ENCODE measurements at places on chromosomes 3 and 15.
A peak's percentile ranks its signal among the peaks of the same experiment; 100 is the strongest.

DNA sequence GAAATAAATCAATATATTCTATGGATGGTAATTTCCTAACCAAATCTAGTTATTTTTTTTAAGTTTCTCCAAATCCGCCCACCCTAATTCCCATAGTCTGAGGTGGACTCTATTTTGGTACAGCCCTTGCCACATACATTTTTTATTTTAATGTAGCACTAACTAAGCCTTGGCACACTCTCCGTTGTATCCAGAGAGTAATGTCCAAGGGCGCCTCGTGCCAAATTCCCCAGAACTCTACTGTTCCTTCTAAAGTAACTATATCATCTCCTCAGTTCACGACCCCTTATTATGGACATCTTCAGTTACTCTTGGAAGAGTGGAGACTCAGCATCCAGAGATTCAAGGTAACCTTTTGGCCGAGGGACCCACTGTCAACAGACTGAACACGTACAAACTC is 1.3 kb downstream of the VGLL3 start:
- DNase-seq, result no peak

- no peak for DNase-seq
Observed at GRCh38 chr15:40328751-40329150, 5.3 kb downstream of the INAFM2 start.

DNA sequence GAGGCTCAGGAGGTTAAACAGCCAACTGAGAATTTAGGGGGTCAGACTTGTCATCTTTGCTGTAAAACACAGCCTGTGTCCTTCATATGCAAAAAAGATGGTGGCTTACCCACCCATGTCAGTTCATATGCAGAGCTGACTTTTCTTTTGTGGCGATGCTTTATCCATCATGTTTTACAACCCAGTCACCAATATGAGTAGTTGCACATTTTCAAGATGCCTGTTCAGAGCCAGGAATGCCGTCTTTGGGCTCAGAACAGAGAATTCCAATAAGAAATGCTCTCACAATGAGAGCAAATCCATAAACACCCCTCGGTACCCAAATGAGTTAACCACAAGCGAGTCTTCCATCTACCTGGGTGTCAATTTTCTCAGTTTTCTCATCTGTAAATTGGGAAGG is 83.6 kb downstream of the TIGIT start:
- DNase-seq, result no peak

DNA sequence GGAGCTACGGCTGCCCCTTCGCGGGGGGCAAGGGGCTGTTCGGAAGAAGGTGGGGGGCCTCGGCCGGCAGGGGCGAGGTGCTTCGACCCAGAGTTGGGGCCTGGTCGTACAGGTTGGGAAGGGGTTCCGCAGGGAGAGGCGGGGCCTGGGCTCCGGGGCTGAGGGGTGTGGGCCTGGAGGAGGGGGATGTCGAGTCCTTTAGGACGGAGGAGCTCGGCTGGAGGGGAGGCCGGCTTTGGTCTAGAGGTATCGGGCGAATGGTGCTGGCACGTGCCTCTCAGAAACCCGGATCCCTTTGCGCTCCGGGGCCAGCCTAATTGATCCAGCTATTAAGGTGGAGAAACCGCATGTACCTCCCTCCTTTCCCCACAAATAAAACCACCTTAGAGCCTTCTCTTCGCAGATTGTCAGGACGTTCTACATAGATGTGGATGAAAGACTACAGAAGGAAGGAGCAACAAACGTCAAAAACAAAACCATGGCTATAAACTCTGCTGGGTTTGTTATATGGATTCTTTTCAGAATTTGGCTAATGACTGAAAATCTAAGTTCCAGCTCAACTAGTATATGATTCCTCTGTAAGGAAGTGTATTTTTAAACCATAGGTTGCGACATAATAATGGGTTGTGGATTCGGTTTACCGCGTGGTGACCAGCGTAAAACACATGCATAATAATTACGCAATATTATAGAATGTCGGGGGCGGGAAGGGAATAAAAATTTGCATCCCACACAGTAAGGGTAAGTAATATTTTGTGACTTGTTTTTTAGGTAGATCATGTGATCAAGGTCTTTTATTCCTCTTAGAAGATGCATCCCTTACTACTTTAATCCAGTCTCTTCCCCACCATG is 644 bp upstream of the NGLY1 start:
- DNase-seq, result no peak

DNA sequence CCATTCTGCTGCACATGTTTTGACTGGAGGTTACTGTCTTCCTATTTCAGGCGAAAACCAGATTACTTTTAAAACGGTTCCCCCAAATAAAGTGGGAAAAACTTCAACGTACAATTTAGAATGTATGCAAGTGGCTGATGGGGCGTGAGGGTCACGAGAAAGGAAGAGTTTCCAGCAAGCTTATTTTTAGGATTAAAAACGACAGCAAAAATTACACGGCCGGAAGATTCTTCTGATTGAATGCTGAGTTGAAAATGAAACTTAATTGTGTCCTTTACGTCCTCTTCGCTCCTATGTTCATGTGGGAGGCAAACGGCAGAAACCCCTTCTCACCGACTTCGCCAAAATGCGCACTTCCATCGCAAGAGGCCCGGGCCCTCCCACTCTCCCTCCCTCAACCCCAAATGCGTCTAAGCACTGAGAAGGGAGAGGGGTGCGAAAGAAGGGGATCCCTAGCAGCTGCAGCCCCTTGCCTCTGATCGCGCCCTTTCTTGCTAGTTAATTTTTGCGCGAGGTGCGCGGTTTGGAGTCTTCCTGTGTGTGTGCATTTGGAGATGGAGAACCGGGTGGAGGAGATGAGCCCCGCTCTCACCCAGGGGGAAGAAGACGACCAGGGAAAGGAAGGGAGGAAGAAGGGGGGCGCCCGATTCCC is 656 bp downstream of the CD47 start:
- DNase-seq, result peak; percentile 38

GRCh38 chr3:109275702-109276293 is 40.5 kb downstream of the DPPA2 start:
- DNase-seq, result no peak

GRCh38 chr15:63442080-63442479 is 60.4 kb upstream of the CA12 start:
- DNase-seq, result no peak

DNA sequence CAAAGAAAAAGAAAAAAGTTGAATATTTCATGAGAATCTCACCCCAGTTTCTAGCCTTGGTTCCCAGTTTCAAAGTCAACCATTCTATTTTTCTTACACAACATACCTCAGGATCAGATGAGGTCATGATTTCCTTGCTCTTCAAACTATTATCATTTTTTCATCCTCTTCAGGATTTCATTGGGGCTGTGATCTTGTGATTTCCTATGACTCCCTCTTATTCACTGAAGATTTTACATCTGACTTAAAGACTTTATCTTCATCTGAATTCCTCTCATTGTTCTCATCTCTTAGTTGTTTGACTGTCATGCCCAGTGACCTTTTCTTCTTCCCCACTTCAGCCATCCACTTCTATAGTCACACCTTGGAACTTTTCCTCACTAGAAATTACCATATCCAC is 3.1 kb upstream of the C3orf33 start:
- no peak for DNase-seq

GRCh38 chr15:90907051-90907660 is 4.1 kb downstream of the MAN2A2 start:
- no peak for DNase-seq

GRCh38 chr3:4684976-4685375 is 191.8 kb downstream of the ITPR1 start:
- DNase-seq, result no peak

GRCh38 chr3:184029443-184029842 is 2.1 kb upstream of the HTR3D start:
- DNase-seq, result no peak

GRCh38 chr3:43525386-43525785 is 96.4 kb downstream of the ANO10 start:
- DNase-seq, result no peak

GRCh38 chr3:75814797-75815196 is 29.4 kb upstream of the ZNF717 start:
- DNase-seq, result no peak

GRCh38 chr15:78895471-78895870 is 22.8 kb downstream of the MORF4L1 start:
- no peak for DNase-seq

GRCh38 chr3:161413127-161413854 is 42.0 kb upstream of the SPTSSB start:
- DNase-seq, result no peak

DNA sequence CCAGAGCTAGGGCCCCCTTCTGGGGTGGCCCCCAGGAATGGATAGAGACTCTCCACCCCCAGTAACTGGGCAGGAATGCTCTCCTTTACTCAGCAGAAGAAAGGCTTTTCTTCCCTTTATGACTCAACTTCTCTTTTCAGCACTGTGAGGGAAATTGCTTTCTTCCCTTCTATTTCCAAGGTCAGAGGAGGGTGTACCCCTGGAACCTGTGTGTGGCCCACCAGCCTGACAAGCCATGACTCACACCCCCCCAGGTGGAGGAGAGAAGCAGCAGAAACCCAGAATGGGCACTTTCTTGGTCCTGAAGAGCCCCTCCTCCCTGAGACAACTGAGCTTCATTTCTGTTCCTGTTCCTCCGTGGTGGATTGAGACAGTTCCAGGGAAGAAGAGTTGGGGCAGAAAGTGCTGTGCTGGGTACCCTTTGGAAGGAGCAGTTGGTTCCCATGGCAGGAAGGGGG is 2.7 kb upstream of the ANKRD63 start:
- no peak for DNase-seq

- no peak for DNase-seq
Observed at GRCh38 chr15:40155270-40155910, 5.5 kb upstream of the BUB1B start.

DNA sequence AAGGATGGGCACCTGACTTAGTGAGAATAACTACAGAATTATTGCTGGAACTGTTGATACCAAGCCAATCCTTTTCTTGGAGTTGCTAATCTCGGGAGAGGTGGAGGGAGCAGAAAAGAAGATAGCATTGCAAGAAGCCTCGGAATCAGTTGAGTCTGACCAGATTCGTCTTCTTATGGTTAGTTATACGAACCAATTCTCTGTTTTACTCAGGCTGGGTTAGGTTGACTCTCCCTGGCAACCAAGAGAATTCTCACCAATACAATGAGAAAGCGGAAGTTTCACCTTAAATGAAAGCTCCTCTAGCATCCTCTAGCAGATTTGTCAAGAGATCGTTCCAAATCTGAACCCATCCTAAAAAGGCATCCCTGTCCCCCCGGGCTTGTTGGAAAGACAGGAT is 43.5 kb upstream of the UBE2E1 start:
- no peak for DNase-seq

GRCh38 chr3:13072239-13072599 is 1.0 kb downstream of the IQSEC1 start:
- DNase-seq, result no peak

DNA sequence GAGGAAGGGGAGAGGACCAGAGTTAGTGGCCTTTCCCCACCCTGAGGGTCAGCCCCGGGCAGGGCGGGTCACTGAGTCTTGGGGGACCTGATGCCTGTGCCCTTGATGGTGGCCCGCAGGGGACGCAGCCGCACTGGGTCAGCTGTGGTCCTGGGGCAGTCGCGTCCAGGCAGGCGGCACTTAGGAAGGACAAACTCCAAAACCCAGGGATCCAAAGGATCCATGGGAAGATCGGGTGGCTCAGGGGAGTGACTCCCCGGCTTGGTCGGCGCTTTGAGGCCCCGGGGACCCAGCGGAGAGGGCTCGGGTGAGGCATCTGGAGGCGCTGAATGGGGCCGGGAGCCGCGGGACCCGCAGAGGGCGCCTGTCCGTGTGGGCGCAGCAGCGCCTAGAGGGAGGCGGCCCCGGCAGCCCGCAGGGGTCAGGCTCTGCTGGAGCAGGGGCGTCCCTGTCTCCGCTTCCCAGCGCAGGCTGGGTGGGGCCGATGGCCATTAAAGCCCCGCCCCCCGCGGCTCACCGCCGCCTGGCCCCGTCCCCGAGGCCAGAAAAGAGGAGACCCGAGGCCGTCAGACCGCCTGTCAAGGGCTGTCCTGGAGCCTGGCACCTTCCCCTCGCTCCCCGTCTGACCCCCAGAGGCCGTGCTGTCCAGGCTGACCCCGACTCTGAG is 17.5 kb downstream of the CIDEC start:
- no peak for DNase-seq

- DNase-seq, result no peak
Observed at GRCh38 chr15:69311319-69311721, 12.6 kb downstream of the PAQR5 start.

DNA sequence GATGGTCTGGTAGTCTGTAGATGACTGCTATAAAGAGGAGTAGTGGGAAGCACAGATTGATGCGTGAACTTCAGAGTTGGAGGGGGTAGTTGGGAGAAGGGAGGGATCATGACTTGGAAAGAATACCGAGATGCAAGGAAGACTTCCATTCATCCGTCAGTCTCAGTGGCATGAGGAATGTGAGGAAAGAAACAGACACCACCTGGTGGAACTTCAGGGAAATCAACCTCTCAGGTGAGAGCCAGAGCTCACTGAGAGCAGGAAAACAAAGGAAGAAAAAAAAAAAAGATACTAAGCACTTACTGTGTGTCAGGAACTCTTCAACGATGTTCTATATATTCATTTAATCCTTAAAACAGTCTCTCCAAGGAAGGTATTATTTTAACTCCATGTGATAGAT is 172.4 kb downstream of the OXSM start:
- no peak for DNase-seq

GRCh38 chr15:74196175-74196574 is 6.4 kb downstream of the STRA6 start:
- no peak for DNase-seq

DNA sequence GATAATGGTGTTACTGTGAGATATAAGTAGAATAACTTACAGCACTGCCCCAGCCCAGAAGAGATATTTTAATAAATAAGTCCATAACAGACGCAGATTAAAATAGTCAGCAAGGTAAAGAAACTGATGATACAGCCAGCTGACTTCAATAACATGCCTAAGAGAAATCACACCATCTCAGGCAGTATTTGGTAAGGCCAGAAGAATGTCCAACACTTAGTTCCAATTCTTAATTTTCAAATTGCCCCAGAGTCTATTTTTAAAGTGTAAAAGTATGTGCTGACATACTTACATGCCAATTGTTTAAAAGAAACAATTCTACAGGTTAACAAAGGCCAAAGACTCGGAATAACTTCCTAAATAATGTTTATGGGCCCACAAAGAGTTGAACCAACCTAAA is 1.6 kb downstream of the GNB4 start:
- DNase-seq, result no peak

DNA sequence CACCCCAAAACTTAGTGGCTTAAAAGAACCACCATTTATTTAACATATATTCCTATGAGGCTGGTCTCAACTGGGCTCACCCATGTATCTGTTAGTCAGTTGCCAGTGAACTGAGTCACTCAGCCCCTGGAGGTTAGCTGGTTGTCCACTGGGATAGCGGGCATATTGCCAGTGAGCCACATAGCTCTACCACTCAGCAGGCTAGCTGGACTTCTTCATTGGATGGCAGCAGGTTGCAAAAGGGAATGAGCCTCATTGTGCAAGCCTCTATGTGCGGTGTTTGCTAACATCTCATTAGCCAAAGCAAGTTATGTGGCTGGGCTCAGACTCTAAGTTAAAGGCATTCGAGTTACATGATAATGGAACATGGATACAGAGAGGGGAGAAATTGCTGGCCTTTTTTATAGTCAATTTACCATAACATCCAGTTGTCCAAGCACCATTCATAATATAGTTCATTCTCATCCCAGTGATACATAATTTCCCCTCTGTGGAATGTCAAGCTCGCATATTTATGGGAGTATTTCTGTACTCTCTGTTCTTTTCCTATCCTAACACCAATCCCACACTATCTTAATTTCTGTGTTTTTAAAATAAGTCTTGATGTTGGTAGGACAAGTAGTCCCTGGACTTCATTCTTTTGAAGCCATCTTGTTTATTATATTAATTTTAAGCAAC is 8.7 kb downstream of the BTD start:
- no peak for DNase-seq

GRCh38 chr3:141661229-141662196 is 76.6 kb upstream of the RNF7 start:
- no peak for DNase-seq

All from activated gamma-delta T cell treated with Interleukin-2 at 50 U/mL for 16 hours (primary cell).